Peyer's patch (tissue), 4 donors: ENCODE measurements at places on chromosomes 1 and 21.

DNA sequence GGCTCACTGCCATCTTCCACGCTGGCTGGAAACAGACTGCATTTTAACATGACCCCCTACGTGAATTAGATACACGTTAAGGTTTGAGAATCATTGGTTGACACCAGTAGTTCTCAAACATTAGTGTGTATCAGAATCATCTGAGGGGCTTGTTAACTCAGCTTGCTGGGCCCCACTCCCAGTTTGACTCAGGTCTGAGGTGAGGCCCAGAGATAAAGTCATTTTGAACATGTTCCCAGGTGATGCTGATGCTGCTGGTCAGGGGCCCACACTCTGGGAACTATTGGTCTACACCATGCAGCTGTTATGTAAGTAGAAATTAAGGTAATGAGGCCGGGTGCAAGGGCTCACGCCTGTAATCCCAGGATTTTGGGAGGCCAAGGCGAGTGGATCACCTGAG, 1.3 kb downstream of the LSM10 start:
- DNase-seq, result no peak

DNA sequence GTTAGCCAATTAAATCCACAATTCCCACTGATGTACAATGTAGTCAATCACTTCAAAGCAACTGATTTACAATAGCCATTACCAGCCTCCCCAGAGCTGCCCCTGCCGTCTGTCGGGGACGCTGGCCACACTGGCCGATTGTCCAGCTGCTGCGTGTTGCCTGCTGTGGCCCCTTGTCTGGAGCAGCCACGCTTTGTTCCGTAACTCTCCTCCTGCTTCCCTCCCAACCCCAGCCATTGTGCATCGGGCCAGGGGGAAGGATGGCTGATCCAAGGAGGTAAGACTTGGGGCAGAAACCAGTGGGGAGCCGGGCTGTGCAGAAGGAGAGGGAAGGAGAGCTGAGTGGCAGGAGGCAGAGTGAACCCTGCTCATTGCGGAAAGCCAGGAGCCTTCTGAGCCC, 83.6 kb upstream of the LYST start:
- DNase-seq, result no peak

GRCh38 chr1:57238233-57238781, 185.6 kb downstream of the DAB1 start:
- no peak for DNase-seq

GRCh38 chr1:186194107-186194756, 180.8 kb downstream of the TPR start:
- DNase-seq, result no peak

- no peak for DNase-seq
Observed at GRCh38 chr1:222454186-222454585, 93.7 kb downstream of the HHIPL2 start.

GRCh38 chr1:9449976-9450696, 89.1 kb upstream of the SLC25A33 start:
- DNase-seq, result no peak

- no peak for DNase-seq
Observed at GRCh38 chr1:114033216-114033706, 54.0 kb downstream of the OLFML3 start.
